ENCODE measurements at places on chromosomes 12 and 14.

DNA sequence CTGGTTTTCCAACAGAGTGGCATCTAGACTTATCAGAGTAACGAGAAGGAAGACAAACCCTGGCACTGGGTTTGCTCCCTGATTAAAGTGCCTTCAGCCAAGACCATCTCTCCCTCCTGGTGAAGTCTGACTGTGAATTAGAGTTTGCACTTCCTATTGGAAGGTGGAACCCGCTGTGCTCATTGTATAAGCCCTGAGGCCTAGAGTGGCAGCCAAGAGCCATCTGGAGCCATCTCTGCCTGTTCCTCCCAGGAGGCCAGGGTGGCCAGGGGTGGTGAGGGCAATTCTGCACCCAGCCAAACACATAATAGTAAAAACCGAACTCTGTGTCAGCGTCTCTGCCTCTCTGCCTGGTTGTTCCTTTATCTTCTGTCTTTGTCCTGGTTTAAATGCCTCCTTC is 25.0 kb downstream of the MFAP5 start:
- no peak for DNase-seq

DNA sequence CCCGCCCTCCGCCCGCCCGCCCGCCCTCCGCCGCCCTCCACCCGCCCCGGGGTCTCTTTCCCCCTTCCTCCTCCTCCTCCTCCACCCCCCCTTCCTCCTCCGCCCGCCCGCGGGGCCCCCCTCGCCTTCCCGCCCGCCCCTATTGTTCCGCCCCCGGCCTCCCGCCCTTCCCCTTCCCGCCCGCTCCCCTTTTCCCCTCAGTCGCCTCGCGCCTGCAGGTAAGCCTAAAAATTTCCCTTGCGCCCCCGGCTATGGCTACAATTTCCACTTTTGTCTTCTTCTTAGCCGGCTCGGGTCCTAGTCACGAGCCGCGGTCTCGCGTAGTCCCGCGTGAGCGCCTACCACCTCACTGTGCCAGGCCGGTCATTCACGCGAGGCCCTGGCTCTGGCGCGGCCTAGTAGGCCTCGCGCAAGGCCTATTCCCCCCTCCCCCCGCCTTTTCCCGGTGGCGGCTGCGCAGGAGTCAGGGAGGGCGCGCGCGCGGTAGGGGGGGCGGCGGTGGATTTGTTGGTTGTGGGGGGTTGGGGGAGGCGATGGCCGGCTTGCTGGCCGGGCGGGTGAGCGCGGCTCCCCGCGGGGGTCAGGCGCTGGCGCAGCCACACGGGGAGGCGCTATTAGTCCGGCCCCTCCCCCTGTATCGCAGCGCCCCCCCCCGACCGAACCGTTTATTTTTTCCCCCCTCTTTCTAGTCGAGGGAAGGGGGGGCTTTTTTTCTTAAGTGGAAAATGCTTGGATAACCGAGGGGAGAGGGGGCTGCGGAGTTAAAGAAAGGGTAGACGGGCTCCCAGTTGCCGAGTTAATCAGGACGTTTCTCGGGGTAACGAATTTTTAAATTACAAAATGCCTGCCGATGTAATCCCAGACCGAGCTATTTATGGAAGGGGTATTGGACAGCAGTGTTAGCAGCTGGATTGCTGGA is 516 bp downstream of the PCBP2 start:
- peak; percentile 38 for DNase-seq

- DNase-seq: no peak
These were observed 81.3 kb downstream of the VEZT start for GRCh38 chr12:95298916-95299315.

DNA sequence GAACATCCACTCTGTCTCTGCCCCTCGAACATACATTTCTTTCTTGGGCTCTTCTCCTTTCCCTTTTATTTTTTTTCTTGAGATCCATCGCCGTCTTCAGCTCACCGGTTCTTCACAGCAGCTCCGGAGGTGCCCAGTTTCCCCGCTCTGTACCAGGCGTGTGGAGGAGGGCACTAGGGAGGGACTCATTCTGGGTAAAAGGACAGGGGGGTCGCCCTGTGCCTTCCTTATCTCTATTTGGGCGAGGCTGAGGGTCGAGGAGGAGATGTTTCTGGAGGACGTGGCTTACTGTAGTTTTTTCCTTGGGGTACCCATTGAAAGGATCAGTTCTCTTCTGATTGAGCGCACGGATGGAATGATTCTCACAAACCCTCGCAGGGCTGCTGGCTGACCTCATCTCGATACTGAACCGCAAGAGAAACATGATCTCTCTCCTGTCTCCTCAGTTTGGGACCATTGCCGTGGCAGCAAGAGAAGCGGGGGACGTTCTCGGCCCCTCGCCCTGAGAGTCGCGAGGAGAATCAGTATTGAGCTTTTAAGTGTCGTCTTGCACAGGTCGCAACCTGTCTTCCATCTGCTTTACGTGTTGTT is 386 bp downstream of the LIN52 start:
- no peak for DNase-seq

DNA sequence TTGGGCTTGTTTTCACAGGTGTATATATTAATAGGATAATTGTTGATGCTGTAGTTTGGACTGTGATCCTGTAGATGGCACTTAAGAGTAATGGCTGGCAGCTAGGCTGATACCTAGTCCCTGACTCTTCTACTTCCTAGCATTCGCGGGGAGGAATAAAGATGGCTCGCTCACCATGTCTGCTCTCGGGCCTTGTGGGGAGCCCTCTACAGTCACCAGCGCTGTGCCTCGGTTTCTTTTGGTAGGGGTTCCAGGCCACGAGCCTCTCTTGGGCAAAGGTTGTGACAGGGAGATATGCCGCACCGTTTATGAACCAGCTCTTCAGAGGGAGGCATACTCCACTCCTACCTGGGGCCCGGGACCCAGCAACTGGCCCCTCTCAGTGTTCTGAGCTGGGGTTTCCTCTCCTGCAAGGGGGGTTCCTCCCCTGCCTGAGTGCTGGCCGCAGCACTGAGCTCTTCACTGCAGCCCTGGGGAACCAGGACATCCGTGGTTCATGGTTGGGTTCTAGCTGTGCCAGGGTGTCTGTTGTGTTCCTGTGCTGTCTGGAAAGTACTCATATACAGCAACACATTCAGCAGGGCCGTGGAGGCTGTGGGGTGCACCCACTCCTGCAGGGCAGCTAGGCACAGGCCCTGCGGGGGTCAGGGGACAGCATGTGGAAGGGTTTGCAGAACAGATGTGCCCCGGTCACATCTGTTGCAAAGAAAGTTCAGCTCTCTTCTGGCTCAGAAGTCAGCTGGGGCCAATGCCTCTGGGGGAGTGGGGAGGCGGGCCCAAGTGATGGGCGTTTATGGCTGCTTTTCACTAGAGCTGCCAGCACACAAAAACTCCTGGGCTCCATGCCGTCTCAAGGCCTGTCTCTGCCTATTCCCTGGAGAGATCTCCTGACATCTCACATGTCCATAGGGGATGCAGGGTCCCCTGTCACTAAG is 147.9 kb downstream of the PPFIA2 start:
- no peak for DNase-seq

DNA sequence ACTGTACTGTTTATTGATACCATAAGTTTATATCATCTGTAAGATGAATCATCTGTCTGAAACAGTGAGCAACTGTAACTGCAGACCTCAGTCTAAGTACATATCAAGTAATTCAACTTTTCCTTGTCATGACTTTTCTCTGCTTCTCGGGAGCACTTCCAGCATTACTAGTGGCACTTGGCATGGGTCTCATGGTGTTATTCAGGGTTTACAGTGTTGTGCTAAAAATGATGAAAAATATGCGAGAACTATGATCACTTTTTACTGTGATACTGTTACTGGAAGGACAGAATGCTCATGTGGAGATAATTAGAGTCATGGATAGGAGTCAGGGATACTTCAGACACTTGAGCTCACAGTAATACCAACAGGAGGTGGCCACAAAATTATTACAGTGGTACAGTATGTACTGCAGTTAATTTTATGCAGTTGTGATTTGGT is 8.3 kb downstream of the KTN1 start:
- DNase-seq: no peak

GRCh38 chr12:15151161-15152091 is 69.8 kb downstream of the RERG start:
- peak; percentile 29 for DNase-seq

- peak; percentile 48 for DNase-seq
These were observed 26.9 kb downstream of the ZFC3H1 start for GRCh38 chr12:71636704-71637115.

- DNase-seq: no peak
These were observed 2.2 kb downstream of the FIGNL2 start for GRCh38 chr12:51846271-51846691.

DNA sequence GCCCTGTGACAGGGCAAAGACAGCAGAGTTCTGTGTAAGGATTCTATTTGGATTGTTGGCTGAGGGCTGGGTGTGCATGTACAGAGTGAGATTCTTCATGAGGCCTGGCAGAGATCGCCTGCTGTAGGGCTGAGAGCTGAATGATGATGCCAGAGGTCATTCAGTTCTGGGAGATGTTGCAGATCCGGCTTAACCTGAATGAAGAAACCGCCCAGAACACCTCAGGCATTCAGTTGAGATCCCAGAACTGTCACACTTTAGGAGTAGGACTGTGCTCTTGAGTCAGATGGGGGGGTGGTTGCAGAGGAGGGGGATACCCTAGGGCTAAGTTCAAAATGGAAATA is 5.8 kb upstream of the EVL start:
- DNase-seq: no peak

DNA sequence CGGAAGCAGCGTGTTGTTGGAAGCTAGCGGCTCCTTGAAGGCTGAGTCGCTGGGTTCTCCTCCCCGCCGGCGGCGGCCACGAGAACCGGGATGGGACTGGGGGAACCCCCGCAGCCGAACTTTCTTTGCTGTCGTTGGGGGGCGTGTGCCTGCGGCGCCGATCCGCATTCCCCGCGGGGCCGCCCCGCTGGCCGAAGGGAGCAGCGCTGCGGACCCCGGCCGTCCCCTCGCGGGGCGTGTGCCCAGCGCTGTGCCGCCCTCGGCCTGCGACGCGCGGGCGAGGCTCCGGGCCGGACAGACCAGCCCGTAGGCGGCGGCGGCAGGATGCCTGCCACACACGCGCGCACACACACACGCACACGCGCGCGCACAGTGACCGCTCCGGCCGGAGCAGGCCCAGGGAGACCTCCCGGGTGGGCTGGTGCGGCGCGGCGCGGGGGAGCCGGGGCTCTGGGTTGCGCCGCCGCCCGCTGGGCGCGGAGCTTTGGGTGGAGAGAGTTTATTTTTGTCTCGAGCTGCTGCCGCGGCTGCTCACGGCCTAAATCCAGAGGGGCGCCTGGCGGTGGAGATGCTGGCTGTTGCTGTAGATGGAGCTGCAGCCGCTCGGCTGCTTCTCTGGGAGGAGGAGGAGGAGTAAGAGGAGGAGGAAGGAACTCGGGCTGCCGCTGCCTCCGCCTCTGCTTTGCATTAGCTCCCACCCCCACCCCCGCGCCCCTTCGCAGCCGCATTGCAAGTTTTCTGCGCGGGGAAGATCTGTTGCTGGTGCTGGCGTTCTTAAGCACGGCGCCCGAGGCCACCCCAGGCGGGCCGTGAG is at the start of gene SAMD4A:
Gene SAMD4A, plus strand, starts transcription at position 719 of the 814 bp plus-strand sequence. CDS start 789 bp downstream, outside the sequence.
- peak; percentile 29 for DNase-seq

DNA sequence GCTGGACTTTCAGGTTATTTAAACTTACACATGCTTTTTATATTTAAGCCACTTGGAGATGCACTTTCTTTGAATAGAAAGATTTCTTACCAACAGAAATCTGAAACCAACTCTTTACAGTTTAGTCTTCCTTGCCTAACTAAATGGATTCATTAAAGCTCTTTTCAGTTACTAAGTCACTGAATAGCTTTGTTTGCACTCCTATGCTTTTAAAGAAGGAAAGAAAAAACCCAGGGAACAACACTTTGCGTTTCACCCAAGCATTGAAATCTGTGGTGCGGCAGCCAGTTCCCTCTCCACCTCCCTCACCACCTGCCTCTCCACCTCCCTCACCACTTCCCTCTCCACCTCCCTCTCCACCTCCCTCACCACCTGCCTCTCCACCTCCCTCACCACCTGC is 70.3 kb downstream of the RIMBP2 start:
- no peak for DNase-seq

- DNase-seq: no peak
These were observed 601.4 kb downstream of the C12orf50 start for GRCh38 chr12:87427770-87428169.

- no peak for DNase-seq
These were observed 43.5 kb downstream of the ZNF641 start for GRCh38 chr12:48307269-48307668.

DNA sequence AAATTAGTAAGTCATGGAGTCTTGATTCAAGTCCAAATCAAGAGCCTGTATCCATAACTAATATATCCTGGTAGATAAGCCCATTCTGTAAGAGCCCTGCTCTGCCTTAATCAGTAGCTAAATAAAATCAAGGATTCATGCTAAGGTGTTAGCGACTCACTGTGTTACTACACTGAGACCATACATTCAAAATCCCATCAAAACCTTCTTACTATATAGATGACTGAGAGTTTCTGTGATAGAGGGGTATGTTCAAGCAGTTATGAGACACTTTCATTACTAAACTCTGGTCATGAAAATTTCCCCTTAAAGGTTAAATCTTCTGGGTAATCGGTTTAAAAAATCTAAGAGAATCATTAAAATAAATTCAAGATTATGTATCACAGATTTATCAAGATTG is 78.5 kb downstream of the MDGA2 start:
- no peak for DNase-seq

DNA sequence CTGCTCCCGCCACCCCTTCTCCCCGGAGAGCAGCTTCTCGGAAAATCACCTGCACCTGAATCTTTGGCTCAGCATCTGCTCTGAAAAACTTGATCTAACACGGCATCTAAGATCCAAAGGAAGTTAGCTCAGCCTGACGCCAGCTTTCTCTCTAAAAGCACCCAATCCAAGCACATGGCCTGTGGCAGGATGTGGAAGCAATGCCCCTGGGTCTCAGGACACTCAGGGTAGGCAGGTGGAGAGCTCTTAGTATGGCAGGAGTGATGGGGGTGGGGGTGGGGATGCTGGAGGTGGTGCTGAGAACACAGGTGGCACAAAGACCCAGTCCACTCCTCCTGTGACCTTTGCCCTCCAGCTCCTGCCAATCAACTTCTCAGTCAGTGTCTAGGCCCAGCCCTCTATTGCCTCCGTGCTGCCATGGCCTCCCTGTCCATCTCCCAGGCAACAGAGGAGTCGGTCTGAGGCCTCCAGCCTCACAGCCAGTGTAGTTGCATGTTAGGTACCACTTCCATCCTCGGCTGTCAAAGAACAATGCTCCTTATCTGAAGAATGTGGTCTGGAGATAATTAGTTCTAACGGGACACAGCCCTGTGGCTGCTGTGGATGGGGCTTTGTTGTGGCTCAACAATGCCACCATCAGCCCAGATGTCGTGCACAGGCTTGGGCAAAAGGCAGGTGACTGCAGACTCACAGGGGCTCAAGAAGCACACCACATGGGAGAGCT is 180.0 kb upstream of the C14orf180 start:
- no peak for DNase-seq

GRCh38 chr14:96409701-96410100 is 17.8 kb downstream of the AK7 start:
- no peak for DNase-seq

- no peak for DNase-seq
These were observed 226.3 kb downstream of the ERC1 start for GRCh38 chr12:1217191-1217949.

DNA sequence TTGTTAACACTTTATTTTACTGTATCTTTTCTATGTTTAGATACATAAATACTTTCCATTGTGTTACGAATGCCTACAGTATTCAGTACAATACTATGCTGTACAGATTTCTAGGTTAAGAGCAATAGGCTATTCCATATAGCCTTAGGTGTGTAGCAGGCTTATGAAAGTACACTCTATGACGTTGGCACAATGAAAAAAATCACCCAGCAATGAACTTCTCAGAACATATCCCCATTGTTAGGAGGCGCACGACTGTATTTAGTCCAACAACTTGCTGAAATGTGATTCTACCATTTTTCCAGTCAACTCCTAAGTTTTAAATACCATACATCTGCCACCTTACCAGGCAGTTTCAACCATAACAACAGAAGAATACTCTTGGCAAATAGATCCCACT is 1.8 kb downstream of the PARP11 start:
- DNase-seq: no peak
